ENCODE measurements at places on chromosomes 12 and 14.

GRCh38 chr12:46942579-46942978 is 116.8 kb upstream of the SLC38A4 start:
- no peak for DNase-seq

DNA sequence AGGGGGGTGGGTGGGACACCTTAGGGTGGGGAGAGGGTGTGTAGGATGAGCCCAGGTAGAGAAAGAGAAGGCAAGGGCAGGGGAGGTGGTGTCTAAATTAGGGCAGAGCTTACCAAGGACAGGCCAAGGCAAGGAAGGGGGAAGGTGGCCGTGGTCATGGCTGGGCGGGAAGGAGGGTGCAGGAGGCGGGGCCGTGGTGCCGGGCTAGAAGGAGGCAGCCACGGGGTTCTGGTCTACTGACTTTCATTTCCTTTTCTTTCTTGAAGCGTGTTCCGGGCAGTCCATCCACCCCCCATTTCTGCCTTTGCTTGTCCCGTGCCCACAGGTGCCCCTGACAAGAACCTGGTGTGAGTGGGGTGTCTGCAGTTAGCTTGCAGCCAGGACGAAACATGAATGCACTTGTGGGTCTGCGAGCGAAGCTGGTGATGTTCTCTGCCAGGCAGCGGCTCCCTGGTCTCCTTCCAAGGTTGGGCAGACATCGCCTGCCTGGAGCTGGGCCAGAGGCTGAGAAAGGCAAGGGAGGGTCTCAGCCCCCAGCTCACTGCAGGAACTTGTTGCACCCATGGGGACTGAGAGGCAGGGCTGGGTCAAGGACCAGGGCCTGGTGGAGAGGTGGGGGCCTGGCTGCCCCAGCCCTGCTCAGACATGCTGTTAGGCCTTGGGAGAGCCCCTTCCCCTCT is 58.2 kb downstream of the KIF26A start:
- DNase-seq = no peak

DNA sequence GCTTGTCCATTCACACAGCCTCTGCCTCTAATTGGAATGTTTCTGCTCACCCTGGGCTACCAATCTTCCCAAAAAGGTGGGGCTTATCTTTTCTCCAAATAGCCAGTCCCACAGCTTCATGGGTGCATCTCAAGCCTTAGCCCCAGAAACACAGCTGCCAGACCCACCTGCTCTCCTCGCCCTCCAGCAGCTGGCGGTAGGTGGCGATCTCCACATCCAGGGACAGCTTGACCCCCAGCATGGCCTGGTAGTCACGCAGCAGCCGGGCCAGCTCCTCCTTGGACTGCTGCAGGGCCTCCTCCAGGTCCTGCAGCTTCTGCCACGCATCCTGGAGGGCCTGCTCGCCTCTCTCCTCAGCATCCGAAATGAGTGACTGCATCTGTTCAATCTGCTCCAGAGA is 11.1 kb downstream of the KRT77 start:
- no peak for DNase-seq

DNA sequence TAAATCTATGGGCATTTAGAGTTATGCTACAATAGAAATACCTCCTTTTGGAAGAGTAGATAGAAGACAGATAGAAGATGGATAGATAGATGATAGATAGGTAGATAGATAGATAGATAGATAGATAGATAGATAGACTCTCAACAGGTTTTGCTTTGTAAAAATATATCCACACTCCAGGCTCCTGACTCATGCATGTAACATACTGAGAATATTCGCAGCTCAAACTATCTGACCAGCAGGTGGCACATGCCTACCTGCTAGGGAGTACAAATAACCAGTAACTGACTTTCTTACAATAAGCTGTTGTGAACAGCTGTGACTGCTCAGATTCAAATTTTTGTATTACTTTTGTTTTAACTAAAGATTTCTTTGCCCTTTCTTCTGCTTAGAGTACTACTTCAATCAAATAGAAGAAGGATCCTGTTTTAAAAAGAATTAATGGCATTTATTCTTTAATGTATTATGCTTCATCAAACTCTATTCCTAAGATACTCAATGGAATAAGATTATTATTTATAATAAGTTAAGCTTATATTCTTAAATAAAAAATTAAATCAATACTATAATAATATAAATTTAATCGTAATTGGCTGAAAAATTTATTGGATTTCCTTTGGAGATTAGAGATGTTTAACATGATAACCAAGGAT is 15.8 kb upstream of the CPNE8 start:
- peak; percentile 17 for DNase-seq

DNA sequence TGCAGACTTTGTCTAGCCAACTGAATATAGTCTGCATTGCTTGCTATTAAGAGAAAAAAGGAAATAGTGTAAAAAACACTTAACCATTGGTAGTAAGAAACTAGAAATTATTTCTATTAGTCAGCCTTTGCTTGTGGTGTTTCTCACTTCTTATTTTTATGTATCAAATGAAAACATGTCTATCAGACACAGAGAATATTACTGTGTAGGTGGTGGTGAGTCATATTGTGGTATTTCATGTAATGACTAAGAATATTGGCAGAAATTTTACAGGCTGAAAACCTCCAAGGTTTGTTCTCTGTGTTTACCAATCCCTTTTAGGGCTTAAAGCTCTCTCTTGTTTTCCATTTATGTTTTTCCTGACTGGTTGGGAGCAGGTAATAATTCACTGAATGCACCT is 87.2 kb downstream of the DAAM1 start:
- DNase-seq = no peak

- no peak for DNase-seq
These were observed 18.7 kb downstream of the RCOR1 start for GRCh38 chr14:102610968-102611811.

DNA sequence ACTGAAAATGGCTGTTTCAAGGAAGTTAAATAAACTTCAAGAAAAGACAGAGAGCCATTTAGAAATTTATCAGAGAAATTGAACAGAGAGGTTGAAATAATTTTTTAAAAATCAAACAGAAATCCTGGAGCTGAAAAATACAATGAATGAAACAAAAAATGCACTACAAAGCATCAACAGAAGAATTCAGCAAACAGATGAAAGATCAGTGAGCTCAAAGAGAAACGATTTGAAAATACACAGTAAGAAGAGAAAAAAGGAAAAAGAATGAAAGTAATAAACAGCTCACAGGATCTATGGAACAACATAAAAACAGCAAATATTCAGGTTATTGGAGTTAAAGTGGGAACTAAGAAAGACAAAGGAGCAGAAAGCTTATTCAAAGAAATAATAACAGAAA is 26.2 kb downstream of the COX16 start:
- no peak for DNase-seq

- DNase-seq = no peak
These were observed 73.4 kb downstream of the SPTB start for GRCh38 chr14:64806202-64806861.

- DNase-seq = no peak
These were observed 103.2 kb upstream of the NAV3 start for GRCh38 chr12:77727442-77728001.

DNA sequence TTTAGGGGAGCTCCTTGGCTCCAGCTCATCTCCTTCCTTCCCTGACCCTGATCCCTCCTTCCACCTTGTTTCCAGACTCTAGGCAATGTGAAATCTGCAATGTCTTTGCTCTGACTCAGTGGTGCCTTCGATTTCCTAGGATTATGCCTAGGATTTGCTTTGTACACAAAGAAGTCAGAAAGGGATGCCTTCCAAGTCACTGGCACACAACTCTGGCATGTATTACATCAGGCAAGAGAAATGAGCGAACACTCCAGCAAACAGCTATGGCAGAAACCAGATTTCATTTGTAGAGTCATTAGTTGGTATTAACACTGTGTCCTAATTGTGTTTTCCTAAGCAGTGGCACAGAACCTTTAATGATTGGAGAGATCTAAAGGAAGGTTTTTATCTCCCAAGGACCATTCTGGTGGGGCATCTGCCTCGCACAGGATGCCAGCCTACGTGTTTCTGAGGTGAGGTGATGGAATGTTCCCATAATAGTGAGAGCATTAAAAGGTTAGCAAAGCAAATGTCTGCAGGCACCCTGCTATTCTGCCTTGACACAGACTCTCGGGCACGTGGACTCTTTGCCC is 84.9 kb downstream of the WSCD2 start:
- DNase-seq = no peak

DNA sequence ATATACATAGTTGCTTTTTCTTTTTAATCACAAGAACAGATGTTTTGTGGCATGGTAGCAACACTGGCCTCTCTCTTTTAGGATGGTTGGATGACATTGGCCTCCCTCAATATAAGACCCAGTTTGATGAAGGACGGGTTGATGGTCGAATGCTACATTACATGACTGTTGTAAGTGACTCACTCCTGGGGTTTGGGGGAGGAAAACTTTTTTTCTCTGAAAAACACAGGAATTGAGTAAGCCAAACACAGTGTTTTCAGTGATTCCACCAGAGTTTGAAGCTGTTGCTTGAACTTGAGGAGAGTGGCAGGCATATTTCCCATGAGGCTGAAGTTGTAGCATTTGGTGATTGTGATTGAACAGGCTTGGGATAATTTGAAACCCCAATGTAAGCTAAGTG is 13.7 kb upstream of the REP15 start:
- no peak for DNase-seq

Data from T-cell (primary cell).